ENCODE measurements at places on chromosomes 6 and 20.

- DNase-seq = peak; percentile 11
These were observed 38.0 kb downstream of the CITED2 start for GRCh38 chr6:139336488-139336887.

GRCh38 chr6:131914234-131914633 is 36.9 kb downstream of the CCN2 start:
- no peak for DNase-seq

- no peak for DNase-seq
These were observed 298.1 kb upstream of the TCF21 start for GRCh38 chr6:133590814-133591213.

DNA sequence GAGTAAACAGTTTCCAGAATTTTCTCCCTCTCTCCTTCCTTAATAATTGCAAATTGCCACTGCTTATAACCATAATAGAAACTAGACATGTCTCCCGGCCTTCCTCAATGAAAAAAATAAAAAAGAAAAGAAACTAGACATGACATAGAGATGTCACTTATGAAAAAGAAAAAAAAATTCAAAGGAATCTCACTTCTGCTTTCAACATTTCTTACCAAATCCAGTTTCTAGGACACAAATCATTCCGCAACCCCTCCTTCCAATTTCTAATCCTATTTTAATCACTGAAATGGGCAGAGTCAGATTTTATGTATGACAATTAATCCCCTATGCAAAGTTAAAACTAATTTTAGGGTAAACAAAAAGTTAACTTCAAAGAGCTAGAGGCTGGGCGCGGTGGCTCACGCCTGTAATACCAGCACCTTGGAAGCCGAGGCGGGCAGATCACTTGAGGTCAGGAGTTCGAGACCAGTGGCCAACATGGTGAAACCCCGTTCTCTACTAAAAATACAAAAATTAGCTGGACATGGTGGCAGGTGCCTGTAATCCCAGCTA is 40.1 kb upstream of the EEF1A1 start:
- no peak for DNase-seq

DNA sequence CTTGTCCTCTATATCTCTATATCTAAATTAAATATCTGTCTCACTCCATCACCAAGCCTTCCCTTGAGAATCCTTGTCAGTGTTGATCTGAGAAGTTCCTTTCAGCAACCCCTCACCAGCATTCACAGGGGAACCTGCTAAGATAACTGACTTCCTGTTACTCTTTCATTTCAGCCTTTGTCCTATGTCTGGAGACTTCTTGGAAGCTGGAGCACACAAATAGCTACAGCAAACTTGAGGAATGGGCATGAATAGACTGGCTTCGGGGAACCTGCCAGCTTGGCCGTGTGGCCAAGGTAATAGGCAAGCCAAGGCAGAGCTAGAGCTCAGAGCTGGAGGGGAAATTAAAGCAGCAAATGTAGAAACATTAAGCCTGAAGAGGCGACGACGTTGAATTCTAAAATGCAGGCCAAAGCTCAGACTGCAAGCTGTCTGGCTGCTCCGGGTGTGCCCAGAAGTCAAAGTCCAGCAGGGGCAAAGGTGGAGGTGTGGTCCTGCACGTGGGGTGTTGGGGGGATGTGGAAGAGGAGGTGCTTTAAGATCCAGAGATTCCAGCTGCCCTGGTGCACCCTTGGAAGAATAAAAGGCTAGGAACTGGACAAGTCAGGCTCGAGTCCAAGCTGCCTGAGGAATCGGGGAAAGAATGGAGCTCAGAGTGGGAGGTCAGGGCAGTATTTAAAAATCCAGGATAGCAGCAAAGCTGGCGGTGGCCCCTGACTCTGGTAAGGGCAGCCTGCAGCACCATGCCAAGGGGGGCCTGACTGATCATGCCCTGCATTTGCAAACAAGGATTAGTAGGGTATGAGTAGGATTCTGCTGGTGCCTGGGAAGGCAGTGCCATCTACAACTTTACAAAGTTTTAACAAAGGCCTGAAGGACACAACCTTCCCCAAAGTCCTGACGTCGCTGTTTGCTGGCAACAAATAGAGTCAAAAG is 185.0 kb upstream of the SGK1 start:
- DNase-seq = no peak

DNA sequence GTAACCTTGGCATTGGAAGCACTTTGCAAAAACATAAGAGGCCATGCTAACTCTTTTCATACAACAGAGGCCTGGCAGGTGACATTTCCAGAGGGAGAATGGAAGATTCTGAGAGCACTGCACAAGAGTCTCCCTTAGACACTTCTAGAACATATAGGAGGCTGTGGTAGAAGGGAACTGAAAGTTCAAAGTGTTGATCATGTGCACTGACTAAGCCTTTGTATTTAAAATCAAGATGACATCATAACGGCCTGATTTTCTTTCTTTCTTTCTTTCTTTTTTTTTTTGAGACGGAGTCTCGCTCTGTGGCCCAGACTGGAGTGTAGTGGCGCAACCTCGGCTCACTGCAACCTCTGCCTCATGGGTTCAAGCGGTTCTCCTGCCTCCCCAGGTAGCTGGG is 26.8 kb upstream of the DNAAF9 start:
- DNase-seq = no peak

GRCh38 chr6:52571099-52571755 is 5.6 kb downstream of the TRAM2 start:
- no peak for DNase-seq

DNA sequence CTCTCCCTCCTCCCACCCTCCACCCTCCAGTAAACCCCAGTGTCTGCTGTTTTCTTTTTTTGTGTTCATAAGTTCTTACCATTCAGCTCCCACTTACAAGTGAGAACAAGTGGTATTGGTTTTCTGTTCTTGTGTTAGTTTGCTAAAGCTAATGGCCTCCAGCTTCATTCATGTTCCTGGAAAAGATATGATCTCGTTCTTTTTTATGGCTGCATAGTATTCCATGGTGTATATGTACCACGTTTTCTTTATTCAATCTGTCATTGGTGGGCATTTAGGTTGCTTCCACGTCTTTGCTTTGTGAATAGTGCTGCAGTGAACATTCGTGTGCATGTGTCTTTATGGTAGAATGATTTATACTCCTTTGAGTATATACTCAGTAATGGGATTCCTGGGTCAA is 42.7 kb upstream of the KCNG1 start:
- no peak for DNase-seq

GRCh38 chr6:43890197-43891062 is 120.4 kb downstream of the VEGFA start:
- DNase-seq = no peak

Data from Calu3 (cell line).